ENCODE measurements at places on chromosomes 12 and 14.

DNA sequence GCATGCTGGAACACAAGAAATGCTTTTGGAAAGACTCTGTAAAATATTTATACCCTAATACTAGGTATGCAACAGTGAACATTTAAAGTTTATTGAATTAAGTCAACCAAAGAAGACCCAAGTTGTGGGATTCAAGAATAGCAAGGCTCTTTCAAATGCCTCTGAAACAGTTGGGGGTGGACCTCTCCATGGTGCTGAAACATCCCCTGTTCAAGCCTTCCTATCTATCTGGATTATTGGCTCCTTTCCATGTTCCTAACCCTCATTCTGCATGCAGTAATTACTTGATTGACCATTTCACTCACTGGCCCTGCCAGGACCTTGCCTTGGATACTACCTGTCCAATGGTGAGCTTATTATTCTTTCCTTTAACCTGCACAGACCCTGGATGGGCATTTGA lies 349.7 kb downstream of the NRXN3 start:
- DNase-seq = no peak

GRCh38 chr12:6057700-6058099 lies 66.8 kb downstream of the VWF start:
- DNase-seq = no peak

DNA sequence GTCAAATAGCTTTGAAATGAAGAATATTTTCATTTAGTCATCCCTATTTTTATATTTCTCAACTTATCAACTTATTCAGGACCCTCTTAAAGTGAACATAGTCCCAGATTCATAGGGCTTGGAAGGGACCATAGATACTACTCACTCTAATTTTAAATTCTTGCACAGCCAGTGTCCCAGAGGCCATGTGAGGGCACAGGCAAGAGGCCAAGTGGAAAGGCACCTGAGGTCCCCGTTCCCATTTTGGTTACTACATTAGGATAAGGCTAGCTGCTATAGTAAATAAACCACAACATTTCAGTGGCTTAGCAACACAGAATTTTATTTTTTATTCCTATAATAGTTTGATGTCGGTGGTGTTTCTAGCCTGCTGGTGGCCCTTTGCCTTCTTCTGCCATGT lies 227.8 kb downstream of the SPTSSA start:
- DNase-seq = no peak

DNA sequence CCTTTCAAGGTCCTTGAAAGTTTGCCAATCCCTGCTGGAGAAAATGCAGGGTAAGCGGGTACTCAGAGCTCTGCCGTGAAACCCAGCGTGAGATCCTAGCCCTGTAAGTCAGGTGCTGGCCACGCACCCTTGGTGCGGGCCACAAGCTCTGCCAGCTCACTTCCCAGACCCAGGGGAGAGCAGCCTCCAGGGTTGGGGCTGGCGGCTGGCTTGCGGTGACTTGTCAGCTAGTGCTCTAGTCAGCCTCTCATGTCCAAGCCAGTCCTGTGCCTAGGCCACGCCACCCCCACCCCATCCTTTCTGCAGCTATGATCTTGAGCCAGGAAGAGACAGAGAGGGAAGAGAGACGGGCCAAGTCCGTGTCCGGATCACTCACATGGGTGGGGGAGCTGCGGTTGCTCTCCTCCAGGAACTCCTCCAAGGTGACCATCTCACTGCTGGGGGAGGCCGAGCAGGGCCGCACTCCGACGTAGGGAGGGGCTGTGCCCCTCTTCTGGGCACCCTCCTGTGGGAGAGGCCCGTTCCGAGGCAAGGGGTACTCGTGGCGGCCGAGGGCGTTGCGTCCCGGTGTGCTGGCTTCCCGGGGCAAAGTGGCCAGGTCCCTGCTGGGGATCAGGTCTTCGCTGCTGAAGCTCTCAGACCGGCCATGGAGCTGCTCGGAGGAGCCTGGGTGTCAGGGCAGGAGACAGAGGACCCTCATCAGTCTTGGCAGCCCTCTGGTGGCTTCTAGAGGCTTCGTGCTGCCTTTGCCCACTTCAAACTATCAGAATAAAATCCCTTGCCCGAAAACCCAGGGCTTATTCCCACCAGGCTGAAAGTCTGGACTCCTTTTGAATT lies 33.3 kb upstream of the GPR68 start:
- DNase-seq = no peak

DNA sequence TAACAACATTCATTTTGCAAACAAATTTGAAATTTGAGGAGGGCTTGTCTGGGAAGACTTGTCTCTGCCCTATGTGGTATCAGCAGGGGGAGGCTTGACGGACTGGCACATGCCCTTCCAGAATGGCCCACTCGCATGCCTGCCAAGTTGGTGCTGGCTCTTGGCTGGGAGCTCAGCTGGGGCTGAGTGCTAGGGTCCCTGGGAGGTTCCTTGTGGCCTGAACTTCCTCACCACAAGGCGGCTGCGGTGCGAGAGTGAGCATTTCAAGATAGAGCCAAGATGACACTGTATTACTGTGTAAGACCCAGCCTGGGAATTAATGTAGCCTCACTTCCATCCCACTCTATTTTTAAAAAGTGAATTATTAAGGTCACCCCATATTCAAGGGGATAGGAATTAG lies 271.6 kb upstream of the PLEKHG7 start:
- no peak for DNase-seq

DNA sequence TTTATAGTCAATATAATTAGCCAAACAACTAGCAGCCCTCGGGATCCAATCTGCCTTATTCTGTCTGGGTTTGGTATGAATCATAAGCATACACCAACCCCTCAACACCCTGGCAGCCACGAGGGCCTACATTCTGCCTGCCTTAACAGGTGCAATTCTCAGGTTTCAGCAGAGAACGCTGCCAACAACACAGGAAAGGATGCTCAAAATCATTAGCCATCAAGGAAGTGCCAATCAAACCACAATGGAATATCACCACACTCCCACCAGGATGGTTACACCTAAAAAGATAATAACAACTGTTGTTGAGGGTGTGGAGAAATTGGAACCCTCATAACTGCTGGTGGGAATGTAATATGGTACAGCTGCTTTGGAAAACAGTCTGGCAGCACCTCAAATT lies 122.8 kb downstream of the TTC7B start:
- no peak for DNase-seq

DNA sequence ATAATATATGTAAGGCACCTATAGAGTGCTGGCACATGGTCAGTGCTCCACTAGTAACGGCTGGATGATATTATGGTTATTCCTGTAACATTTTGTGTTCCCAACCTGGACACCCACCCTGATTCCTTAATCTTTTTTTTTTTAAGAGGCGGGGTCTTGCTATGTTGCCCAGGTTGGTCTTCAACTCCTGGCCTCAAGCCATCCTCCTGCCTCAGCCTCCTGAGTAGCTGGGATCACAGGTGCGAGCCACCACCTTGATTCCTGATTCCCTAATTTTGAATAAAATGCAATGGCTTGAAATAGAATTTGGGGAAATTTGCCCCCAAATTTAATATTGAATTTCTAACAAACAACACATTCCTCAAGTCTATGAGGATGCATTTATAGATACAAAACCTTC lies 7.4 kb downstream of the C14orf93 start:
- DNase-seq = no peak

GRCh38 chr12:52541709-52542108 lies 11.2 kb downstream of the KRT71 start:
- no peak for DNase-seq

DNA sequence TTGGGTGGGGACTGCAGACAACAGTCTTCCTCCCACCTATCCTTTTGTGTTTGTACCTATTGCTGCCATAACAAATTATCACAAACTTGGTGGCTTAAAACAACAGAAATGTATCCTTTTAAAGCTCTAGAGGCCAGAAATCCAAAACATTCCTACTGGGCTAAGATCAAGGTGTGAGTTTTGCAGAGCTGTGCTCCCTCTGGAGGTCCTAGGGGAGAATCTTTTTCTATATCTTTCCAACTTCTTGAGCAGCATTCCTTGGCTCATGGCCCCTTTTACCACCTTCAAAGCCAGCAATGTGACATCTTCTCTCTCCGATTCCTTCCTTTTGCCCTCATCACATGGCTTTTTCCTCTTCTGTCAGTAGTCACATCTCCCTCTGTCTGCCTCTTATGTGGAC lies 190.6 kb downstream of the TTC8 start:
- DNase-seq = no peak

GRCh38 chr14:94864387-94865195 lies 94.7 kb upstream of the GSC start:
- no peak for DNase-seq

- DNase-seq = no peak
These were observed 16.5 kb upstream of the GABARAPL1 start for GRCh38 chr12:10196210-10196609.

DNA sequence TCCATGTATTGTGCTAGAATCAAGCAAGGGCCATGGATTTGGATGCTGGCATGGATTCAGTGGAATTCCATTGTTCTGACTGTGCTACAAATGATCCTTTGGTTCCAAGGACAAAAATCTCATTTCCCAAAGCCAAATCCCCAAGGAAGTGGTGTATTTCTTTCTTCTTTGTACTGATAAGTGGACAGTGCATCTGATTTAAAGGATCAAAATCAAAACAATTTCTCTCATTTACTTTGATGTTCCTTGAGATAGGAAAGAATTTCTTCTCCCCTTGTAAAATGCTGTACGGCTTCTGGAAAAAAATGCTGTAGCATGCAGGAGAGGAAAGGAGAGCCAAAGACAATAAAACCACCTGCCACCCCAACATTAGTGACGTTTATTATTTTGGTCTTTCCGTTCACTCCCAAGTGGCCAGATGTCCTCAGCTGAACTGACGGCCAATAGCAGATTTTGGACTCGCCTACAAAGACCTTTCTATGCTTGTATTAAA lies 185.7 kb downstream of the PRKD1 start:
- no peak for DNase-seq

GRCh38 chr14:98708555-98708954 lies 563.4 kb downstream of the BCL11B start:
- DNase-seq = no peak

DNA sequence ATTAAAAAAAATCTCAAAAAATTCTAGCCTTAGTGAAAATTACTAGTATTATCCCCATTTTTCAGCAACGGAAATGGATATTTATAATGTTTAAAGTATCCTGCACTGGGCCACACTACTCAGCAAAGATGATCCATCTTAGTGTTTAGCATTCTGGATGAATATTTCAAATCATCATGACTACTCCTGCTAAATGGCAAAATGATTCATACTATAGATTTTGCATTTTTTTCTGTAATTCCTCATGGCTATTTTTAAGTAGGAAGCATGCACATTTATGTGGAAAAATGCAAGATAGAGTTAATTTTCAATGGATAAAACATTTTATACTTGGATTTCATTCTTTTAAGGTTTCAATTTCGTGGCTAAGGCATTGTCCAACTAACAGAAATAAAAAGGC lies 59.6 kb downstream of the LRFN5 start:
- no peak for DNase-seq

DNA sequence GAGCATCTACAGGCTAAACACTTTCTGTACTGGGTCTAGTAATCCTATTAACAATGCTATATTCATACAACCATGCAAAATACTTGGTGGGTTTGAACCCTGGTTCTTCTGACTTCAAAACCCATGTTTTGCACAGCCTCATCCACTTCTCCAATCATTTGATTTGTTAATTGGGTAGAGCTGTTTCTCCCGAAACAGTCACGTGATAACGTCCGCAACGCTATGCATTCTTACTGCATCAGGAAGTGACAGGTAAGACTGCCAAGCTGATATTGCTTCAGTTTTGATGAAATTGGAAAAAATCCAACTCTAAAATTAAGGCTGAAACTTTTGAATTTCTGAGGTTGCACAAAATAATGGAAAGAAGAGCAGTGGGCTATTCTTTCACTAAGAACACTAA lies 30.4 kb upstream of the RNU6-7 start:
- no peak for DNase-seq

DNA sequence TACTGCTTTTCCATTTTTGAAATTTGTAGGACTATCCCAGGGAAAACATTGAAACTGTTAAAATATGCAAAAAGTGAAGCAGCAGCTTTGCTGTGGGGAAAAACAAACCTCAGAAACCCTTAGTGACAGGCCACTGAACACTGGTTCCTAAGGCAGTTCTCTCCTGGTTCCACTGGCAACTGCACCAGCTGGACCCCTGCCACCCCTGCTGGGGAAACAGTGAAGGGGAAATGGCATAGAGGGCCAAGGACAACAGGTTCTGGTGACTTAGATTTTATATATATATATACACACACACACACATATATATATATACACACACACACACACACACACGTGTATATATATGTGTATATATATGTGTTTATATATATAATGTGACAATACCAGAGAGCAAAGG lies 16.2 kb upstream of the KRT7 start:
- no peak for DNase-seq

DNA sequence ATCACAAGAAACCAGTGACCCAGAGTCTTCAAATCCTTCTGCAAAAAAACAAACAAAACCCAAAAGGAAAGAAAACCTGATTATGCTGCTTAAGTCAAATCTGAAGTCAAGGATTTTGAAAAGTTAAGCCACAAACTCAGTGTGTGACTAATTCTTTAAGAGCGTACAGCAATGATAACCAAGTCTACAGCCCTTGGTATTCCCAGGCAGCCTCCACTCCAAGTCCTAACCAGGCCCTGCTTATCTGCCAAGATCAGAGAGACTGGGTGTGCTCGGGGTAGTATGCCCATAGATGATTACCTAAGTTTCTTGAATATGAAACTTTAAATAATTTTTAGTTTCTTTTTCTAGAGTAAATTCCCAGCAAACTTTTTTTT lies 13.1 kb downstream of the PGAM5 start:
- no peak for DNase-seq

DNA sequence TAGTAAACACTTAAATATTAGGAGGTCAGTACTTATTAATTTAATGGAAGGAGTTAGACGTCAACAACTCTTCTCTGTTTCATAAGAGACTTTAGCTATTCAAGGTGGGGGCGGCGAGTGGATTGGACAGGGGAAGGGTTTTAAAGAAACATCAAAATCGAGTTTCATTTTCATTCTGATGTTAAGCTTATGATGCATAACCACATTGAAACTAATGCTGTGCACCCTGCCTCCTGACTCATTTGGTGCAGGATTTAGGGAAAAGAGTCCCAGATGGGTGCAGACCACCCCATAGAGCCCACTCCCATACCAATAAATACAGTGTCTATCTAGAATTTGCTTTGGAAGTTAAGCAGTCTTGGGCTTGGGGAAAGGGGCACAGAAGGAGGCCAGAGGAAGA lies 7.4 kb downstream of the ZBTB39 start:
- no peak for DNase-seq

GRCh38 chr12:57549909-57550640 lies at the start of gene KIF5A:
Gene KIF5A (plus strand): TSS chr12:57550044. CDS start chr12:57550272, 228 bp downstream.
- DNase-seq = no peak

- DNase-seq = no peak
These were observed 19.1 kb downstream of the PCNX1 start for GRCh38 chr14:70926235-70926830.

GRCh38 chr12:53599579-53599978 lies 26.6 kb downstream of the ATF7 start:
- DNase-seq = no peak

GRCh38 chr12:66189889-66190288 lies 875 bp downstream of the IRAK3 start:
- no peak for DNase-seq

GRCh38 chr14:29738950-29739349 lies 188.7 kb downstream of the PRKD1 start:
- DNase-seq = no peak

GRCh38 chr12:116404913-116405611 lies 127.6 kb upstream of the MED13L start:
- DNase-seq = no peak
